ENCODE measurements at places on chromosomes 7 and 10.
A peak's percentile ranks its signal among the peaks of the same experiment; 100 is the strongest.

GRCh38 chr10:71589617-71590551 is 129.7 kb downstream of the C10orf105 start:
- DNase-seq: no peak

GRCh38 chr10:4847561-4848355 is 21.8 kb downstream of the AKR1E2 start:
- DNase-seq: peak; percentile 57

GRCh38 chr10:92574548-92575261 is 812 bp upstream of the IDE start:
- DNase-seq: no peak

- DNase-seq: no peak
These were observed 105.2 kb upstream of the KDM7A start for GRCh38 chr7:140281960-140282359.

DNA sequence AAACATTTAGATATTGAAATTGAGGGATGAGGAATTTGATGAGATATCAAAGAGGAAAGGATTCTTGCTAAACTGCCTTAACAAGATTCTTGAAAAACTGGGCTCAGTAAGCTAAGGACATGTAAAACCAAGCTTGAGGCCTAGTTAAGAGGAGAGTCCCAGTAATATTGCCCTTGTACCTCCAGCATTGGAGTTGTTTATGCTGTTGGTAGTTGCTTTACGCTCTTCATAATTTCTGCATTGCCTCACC is 156.1 kb upstream of the TRIM24 start:
- no peak for DNase-seq

- no peak for DNase-seq
These were observed 43.9 kb downstream of the DKK1 start for GRCh38 chr10:52357971-52358370.

GRCh38 chr7:14837216-14837615 is 65.3 kb downstream of the DGKB start:
- DNase-seq: no peak

- DNase-seq: no peak
These were observed 53.2 kb downstream of the LRGUK start for GRCh38 chr7:134180376-134180775.

GRCh38 chr10:36425131-36425797 is 700.1 kb upstream of the ANKRD30A start:
- DNase-seq: no peak

DNA sequence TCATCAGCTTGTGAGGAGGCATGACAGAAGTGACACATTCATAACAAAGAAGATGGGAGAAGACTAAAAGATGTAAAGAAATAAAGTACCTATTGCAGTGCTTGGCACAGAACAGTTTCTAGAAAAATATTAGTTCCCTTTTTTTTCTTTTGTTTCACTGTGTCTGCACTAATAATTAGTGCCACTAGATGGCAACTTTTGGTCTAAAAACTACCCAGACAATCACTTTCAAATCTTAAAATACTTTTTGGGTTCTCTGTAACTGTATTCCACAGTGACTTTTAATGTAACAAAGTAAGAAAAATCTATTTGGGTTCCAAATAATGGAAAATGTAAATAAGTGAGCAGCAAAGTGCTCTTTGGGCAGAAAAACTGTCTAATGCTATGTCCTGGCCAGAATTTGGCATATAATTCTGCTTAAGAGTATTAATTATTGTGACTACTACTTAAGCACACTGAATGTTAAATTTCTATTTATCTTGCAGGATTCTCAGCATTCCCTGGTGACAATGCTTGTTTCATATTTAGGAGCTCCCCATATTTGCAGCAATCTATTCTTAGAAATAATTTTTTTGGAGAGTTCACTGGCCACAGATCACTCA is 134.8 kb upstream of the KIF5B start:
- DNase-seq: peak; percentile 29

- no peak for DNase-seq
These were observed 167.7 kb upstream of the INHBA start for GRCh38 chr7:41870461-41871138.

DNA sequence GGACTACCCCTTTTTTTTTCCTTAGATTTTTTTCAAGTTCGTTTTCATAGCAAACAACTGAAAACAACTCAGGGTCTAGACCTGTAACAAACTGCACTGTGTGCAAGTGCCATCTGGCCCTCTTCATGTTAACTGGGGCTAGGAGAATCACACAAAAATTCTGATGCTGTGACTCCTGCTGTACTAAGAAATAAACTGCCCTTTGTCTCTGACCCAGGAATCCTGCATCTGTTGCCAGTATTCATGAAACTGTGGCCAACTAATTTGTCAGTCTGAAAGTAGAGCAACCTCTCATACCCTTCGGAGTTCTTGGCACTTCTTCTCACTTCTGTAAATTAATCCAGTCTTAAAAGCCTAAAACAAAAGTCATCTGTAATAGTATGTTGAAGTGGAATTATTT is 218.4 kb upstream of the PCDH15 start:
- DNase-seq: no peak

GRCh38 chr7:68547799-68548198 is 1050.5 kb upstream of the AUTS2 start:
- peak; percentile 41 for DNase-seq

- DNase-seq: no peak
These were observed 48.7 kb downstream of the ODAD2 start for GRCh38 chr10:27950242-27950564.

- no peak for DNase-seq
These were observed 13.3 kb upstream of the ZNF273 start for GRCh38 chr7:64889686-64890162.

Measured in M059J (cell line).